ENCODE measurements at places on chromosomes 7 and 10.

DNA sequence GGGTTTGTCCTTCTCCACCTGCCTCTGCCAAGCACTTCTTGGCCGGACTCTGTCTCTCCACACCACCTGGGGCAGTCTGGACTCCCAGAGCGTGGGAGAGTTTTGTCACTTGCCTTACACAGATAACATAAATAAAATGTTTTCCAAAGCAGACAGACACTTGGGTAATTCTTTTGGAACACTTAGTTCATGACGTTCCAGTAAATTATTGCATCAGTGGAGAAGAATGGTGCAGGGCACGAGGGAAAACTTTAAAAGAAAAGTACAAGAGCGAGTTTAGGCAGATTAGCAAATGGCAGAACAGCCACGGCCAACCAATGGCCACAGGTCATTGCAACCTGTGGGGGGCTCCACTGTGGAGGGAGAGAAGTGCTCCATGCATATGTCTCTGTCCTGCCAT is 170.6 kb upstream of the GRB10 start:
- no peak for DNase-seq

DNA sequence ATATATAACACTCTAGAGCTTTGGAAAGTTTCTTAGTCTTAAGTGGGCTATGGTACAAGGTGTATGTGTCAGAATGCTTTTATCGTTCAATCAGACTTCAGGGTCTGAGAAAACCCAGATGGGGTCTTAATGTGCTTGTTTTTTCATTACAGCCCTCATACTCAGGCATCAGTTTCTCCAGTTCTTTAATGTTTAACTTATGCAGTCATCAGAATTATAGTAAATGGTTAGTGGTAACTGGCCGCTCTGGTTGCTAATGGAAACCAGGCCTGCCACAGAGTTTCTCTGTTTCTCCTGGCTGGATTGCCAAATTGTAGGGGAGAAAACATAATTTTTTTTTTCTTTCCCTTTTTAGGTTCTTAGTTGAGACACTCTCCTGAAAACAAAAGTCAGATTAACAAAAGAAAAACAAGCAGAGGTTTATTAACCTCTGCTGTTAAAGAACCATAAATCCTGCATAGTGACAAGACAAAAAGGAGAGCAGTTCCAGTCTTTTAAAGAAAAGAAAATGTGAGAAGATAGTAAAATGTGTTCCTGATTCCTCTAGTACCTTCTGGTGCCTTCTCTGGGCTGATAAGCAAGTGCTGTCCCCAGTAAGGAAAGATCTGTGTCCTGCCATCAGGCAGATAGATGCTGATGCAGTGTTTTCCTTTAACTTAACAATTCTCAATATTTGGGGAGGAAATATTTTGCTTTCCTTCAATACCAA is 21.5 kb upstream of the GHITM start:
- no peak for DNase-seq

GRCh38 chr7:114293289-114294012 is 121.2 kb upstream of the FOXP2 start:
- no peak for DNase-seq

GRCh38 chr7:38630720-38631673 is at the start of gene AMPH:
Gene AMPH (minus strand): TSS chr7:38631373. CDS start chr7:38631351, 22 bp downstream.
- DNase-seq, result no peak

DNA sequence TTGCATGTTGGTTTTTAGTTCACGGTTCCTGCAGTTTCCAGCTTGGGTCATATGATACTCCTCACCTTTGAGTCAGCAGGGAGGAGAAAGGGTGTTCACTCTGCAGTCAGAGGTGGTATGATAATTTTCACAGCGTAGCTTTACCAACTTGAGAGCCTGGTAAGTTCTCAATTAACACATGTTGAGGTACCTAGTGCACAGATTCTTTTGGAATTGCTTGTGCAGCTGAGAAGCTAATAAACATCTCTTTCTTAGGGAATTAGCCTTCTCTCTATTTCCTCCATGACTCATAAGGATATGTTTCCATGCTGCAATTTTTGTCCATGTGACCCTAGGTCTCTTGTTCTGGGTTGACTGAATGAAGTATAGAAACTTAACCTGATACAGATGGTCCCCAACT is 166.6 kb downstream of the KIF20B start:
- DNase-seq, result peak; percentile 15

- no peak for DNase-seq
Measured at GRCh38 chr10:86373828-86374227, 7.2 kb upstream of the GRID1 start.

DNA sequence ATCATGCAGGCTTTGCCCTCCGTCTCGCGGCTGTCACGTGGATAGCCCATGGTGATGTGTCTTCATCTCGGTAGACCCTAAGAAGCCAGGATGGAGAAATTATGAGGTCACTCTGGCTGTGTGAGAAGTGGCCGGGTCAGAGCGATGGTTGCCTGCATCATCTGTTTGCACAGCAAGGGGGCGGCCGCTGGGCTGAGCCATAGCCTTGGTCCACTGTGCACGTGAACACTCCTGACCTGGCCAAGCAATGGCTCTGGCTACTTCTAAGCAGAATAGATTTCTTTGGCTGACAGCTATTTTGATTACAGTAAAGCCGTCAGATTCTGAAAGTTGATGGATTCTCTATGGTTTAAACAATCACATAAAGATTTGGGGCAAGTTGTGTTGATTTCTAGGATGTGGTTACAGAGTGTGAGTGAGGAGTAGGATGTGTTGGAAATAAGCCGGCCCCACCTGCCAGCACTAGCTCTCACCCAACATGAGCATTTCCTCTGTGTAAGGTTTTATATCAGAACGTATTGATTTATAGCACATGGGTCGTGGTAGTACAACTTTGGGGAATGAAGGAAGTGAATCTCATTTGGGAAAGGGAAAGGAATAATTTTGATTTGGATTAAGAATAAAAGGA is 214.4 kb upstream of the GPR26 start:
- no peak for DNase-seq

- DNase-seq, result no peak
Measured at GRCh38 chr10:124123156-124123555, 29.8 kb upstream of the CHST15 start.
